H1 (cell line): ENCODE measurements at places on chromosomes 2 and 18.

DNA sequence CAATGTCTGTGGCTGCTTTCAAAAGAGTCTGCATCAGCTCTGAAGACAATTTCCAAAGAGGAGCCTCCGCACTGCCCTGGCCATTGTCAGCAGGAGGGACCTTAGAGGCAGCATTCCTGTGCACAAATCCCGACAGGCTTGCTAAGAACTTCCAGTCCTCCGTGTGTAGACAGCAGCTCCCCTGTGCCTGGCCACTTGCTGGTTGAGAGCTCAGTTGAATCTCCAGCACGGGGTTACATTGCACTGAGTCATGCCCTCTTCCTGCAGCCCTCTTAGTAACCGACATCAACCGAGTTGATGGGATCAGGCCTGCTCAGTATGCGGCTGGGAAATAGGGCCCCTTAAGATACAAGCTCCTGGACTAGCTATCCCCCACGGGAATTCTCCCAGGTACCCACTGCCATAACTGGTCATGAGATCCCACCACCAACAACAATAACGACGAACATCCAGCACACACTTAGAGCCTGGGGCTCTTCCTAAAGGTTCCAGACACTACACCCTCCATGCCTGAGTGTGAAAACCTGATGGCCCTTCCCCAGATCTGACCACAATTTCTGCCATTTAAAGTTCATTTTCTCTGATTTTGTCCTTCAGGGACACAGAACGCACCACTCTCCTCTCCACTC, 12.0 kb downstream of the ATP6V1B1 start:
- DNase-seq = no peak

DNA sequence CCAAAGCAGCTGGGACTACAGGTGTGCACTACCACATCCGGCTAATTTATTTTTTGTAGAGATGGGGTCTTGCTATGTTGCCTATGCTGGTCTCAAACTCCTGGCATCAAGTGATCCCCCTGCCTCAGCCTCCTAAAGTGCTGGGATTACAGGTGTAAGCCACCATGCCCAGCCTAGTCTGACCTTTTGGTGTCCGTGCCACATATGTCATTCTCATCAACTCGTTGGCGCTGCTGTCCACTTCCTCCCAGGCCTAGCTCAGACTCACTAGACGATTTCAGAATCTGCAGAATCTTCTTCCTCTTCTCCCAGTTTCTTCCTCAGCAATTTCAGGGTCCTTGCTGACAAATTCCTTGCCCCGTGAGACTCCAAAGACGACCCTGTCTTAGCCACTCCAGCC, 39.8 kb upstream of the DNMT3A start:
- no peak for DNase-seq

GRCh38 chr2:85462322-85462721, 43.8 kb downstream of the SH2D6 start:
- no peak for DNase-seq

- DNase-seq = no peak
Observed at GRCh38 chr2:55901322-55901721, 22.3 kb downstream of the EFEMP1 start.

- DNase-seq = no peak
Observed at GRCh38 chr2:231371430-231372054, 24.0 kb upstream of the B3GNT7 start.

- peak; percentile 76 for DNase-seq
Observed at GRCh38 chr2:104733226-104733943, 120.5 kb upstream of the POU3F3 start.

DNA sequence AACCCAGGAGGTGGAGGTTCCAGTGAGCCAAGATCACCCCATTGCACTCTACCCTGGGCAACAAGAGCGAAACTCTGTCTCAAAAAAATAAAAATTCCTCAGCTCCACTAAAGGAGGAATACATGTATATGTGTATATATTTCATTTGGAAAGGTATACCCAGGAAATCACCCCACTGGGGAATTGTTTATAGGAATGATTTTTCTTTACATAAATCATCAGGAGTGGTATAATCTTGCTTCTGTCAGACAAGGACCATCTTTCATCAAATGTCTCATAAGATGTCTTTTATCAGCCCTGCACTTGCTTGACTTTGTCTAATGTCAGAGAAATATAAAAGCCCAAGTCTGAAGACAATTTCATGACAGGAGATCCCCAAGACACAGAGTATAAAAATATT, 709.1 kb downstream of the LRRTM4 start:
- no peak for DNase-seq

- DNase-seq = peak; percentile 65
Observed at GRCh38 chr2:241636182-241637017, 558 bp downstream of the THAP4 start.

- DNase-seq = no peak
Observed at GRCh38 chr18:48003426-48004349, 73.2 kb upstream of the SMAD2 start.

DNA sequence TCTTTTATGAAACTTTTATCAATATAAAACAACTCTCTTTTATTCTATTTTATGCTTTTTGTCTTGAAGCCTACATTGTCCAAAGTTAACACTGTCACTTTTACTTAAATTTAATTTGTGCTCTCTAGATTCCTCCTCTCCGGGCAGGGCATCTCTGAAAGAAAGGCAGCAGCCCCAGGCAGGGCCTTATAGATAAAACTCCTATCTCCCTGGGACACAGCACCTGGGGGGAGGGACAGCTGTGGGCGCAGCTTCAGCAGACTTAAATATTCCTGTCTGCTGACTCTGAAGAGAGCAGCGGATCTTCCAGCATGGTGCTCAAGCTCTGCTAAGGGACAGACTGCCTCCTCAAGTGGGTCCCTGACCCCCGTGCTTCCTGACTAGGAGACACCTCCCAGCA, 447.7 kb upstream of the FANCL start:
- DNase-seq = no peak

DNA sequence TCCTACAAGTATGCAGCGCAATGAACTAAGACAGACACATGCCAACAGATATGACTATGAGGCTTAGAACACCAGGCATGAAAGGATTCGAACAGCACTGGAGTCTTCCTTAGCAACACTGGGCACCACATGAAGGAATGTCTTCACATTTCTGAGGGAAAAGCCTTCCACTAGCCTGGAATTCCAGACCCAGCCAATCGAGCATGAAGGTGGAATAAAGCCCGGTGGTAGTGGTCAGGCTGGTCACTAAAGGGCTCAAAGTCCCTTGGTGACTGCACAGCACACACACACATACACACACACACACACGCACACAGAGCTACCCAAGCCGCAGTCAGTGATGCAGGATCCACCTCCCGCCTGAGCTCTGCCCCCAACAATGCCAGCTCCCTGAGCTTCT, 19.7 kb upstream of the SFXN5 start:
- no peak for DNase-seq

- DNase-seq = no peak
Observed at GRCh38 chr18:25935356-25935755, 155.1 kb downstream of the SS18 start.

GRCh38 chr2:45043174-45043573, 33.9 kb upstream of the SIX2 start:
- no peak for DNase-seq

DNA sequence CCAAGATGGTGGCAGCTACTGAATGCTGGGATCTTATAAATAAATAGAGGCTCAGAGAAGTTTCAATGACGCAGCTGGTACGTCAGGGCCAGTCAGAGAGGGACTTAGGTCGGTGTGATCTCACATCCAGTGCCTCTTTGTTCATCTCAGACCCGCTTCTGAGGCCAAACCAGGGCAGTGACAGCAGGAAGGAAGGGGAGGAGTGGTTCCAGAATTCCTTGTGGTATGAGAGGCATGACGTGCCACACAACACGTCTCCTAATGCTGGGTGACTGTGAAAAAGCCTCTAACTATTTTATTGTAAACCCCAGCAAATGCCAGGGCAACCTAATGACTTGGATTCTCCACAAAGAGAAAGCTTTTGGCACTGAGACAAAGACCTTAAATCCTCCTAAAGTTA, 423.3 kb downstream of the LPIN1 start:
- no peak for DNase-seq

GRCh38 chr2:41579806-41580205, 468.0 kb upstream of the PKDCC start:
- DNase-seq = no peak

- DNase-seq = no peak
Observed at GRCh38 chr2:83595121-83595690, 863.9 kb downstream of the SUCLG1 start.

GRCh38 chr2:39618736-39619135, 47.0 kb upstream of the TMEM178A start:
- no peak for DNase-seq

GRCh38 chr2:126784621-126785020, 114.1 kb upstream of the TEX51 start:
- DNase-seq = no peak

- DNase-seq = no peak
Observed at GRCh38 chr2:221635949-221636348, 63.8 kb upstream of the EPHA4 start.

DNA sequence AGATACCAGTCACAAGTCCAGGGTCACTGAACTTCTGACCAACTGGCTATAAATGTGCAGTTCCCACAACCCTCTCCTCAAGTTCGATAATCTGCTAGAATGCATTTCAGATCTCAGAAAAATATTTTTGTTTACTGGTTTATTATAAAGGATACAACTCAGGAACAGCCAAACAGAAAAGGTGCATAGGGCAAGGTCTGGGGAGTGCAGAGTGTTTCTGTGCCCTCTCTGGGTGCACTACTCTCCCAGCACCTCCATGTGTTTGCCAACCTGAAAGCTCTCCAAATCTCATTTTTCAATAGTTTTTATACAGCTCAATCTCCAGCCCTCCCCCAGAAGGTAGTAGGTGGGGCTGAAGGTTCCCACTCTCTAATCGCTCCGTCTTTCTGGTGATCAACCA, 85.2 kb downstream of the SKA1 start:
- no peak for DNase-seq

DNA sequence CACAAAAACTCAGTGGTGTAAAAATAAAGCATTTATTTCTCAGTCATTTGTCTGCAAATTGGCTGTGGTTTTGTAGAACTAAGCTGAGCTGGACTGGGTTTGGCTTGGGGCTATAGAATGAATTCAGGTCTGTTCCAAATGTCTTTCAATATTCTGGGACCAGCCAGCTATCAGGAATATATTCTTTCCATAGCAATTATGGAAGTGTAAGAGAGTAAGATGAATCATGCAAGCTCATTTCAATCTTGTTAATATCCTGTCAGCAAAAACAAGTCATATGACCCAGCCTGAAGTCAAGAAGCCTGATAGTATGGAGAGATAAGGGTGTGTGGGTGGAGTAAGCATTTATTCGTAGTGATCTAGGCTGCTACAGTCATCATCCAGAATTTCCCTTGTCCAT, 481.0 kb upstream of the CDH2 start:
- DNase-seq = no peak
